NK-92 treated with Interleukin-12 subunit alpha and Interleukin-12 subunit beta, amount 100 ng/mL, for 24 hours (cell line): ENCODE measurements at places on chromosomes 12 and 14.

DNA sequence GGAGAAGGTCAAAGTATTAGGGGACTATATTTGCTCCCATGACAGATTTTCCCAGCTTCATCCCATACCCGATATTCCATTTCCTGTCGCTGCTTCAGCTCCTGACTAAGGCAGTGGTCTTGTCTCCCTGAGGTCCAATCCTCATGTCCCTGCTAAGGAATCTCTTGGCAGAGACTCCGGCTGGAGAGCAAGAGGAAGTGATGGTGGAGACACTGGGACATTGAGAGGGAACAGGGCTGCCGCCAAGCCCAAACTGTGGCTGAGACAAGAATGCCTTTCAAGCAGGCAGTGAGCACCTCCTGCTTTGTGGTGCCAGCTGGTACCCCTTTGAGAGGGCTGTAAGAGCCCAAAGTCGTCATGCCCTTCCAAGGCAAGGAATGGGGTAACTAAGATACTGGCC lies 5.5 kb downstream of the SP7 start:
- DNase-seq: no peak

DNA sequence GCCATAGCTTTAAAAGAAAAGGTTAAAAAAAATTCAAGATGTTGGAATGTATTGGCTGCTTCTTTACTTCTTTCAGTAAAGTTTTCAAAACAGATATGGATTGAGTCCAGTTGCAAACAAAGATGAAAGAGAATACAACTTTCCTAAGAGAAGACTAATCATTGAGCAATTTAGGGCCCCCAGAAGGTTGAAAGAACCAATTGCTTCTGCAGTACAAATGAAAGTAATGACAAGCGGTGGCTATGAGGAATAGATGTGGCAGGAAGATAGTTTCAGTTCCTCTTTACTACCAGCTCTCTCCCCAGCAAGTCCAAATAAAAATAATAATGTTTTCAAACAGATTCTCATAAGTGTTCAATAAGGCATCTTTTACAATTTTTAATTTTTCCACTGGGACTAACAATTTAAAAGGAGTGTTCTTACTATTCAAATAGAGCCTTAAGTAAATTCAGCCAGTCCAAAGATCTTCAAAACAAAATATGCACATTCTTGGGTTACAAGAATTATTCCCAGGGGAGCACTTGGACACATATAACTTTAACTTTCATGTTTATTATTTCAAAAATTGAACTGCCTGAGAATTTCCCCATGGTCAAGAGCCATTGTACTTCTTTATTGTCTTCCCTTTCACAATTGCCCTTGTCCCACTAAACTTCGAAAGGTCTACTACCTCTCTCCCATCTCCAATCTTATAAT lies 62.3 kb upstream of the PPP1R12A start:
- DNase-seq: no peak

GRCh38 chr12:63857771-63858670 lies 13.5 kb downstream of the SRGAP1 start:
- DNase-seq: no peak

GRCh38 chr14:31884776-31885379 lies 192.2 kb upstream of the ARHGAP5 start:
- no peak for DNase-seq

- no peak for DNase-seq
Measured at GRCh38 chr14:100891051-100891450, 12.5 kb downstream of the RTL1 start.

- DNase-seq: no peak
Measured at GRCh38 chr12:65741656-65742017, 82.6 kb upstream of the HMGA2 start.

DNA sequence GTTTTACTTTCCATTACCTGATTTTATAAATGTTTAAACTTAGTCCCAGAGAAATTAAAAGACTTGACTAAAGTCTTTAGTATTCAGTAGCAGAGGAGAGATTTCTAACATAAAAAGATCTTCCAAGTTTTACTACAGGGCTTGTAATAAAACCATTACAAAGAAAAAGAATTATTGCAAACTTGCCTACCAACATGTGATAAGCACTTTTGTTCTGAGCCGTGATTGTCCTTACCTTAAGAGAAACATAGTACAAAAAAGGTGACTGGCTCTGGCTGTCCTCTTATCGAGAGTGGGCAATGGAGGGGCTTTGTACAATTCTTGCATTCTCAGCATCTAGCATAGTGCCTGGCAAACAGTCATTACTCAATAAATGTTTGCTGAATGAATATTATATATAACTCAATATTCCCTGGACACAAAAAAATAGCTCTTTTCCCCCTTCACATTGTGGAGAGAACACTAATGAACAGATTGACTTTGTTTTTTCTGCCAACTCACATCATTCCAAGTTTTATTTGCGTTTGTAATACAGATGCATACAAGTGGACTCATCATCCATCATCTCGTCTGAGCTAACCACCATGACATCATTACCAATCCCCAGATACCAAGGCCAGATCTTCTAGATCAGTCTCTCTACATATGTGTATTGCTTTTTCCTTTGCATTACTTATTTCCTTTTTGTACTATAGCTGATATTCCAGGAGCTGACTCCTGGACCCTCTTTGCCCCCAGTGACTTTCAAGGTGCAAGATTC lies 192.8 kb upstream of the EEA1 start:
- no peak for DNase-seq
